ENCODE measurements at places on chromosomes 16 and 17.

- no peak for DNase-seq
These were observed 3.6 kb upstream of the ARL4D start for GRCh38 chr17:43395165-43395564.

DNA sequence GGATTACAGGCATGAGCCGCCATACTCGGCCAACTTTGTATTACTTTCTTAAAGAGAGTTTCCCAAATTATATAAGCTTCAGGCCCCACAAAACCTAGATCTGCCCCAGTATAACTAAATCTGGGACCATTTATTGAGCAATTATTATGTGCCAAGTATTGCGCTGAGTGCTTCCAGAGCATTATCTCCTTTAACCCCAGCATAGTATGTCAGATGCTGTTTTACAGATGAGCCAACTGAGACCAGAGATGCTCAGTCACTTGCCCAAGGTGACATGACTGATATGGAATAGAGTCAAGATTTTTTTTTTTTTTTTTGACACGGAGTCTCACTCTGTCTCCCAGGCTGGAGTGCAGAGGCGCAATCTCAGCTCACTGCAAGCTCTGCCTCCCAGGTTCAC, 1.9 kb upstream of the ERBB2 start:
- no peak for DNase-seq

DNA sequence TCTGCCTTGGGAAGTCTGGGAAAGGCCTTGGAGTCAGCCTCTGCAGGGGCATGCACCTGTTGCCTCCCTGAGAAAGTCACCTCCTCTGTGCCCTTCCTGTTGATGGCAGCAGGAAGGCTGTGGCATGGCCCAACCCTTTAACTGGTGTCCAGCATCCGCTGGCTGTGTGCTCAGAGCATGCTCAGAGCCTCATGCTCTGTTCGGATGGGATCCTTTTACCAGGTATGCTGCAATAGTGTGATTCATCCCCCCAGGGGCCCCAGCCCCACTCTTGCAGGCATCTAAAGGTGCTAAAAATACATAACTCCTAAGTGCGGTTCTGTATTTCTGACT, 24.9 kb downstream of the KLHL36 start:
- DNase-seq = no peak

GRCh38 chr17:78808163-78808562, 26.1 kb upstream of the CYTH1 start:
- no peak for DNase-seq

GRCh38 chr17:40124279-40125141, 2.7 kb downstream of the MSL1 start:
- DNase-seq = no peak

- DNase-seq = no peak
These were observed 167.1 kb downstream of the BANP start for GRCh38 chr16:88118376-88118775.

GRCh38 chr16:55151561-55152305, 172.3 kb upstream of the IRX6 start:
- no peak for DNase-seq

GRCh38 chr17:76635039-76635438, 8.5 kb downstream of the ST6GALNAC1 start:
- DNase-seq = no peak
